HS-27A (cell line): ENCODE measurements at places on chromosomes 5 and 9.
A peak's percentile ranks its signal among the peaks of the same experiment; 100 is the strongest.

- no peak for DNase-seq
These were observed 104.0 kb upstream of the ACTBL2 start for GRCh38 chr5:57586649-57587048.

DNA sequence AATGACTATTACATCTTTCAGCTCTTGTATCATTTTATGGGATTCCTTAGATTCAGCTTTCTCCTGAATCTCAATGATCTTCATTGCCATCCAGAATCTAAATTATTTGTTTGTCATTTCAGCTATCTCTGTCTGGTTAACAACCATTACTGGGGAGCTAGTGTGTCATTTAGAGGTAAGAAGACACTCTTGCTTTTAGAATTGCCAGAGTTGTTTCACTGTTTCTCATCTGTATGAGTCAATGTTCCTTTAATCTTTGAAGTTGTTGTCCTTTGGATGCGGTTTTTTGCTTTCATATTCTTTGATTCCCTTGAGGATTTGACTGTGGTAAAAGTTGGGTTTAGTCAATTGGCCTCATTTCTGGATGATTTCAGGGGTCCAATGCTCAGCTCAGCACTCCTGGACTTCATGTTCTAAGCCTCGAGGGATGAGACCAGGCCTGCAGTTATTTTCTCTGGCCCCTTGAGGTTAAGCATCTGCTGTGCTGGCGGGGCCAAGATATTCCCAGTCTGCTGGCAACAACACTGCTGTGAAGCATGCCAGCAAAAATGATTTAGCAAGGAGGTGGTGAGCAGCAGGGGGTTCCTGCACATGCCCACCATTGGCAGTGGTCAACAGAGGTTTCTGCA lies 102.4 kb upstream of the PCSK5 start:
- no peak for DNase-seq

- peak; percentile 27 for DNase-seq
These were observed 977.9 kb upstream of the NUDT12 start for GRCh38 chr5:104540448-104540847.

- no peak for DNase-seq
These were observed 17.6 kb upstream of the UBE2D2 start for GRCh38 chr5:139543423-139543991.

DNA sequence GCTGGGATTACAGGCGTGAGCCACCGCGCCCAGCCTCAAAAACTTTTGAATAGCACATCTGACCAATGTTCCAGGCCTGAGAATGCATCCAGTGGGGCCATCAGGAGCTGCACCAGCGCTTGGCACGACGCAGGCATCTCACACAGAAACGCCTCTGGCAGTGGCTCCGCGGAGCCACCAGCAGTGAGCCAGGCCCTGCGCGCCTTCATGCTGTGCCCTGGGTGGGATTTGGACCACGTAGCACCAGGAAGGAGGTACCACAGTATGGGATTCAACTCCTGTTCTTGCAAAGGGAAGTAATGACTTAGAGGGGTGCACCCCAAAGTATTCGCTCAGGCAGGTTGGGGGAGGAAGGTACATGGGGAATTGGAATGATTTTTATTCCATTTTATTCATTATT lies 3.0 kb downstream of the CCDC187 start:
- DNase-seq = no peak

GRCh38 chr5:82421119-82421518 lies 143.0 kb upstream of the RPS23 start:
- peak; percentile 73 for DNase-seq

DNA sequence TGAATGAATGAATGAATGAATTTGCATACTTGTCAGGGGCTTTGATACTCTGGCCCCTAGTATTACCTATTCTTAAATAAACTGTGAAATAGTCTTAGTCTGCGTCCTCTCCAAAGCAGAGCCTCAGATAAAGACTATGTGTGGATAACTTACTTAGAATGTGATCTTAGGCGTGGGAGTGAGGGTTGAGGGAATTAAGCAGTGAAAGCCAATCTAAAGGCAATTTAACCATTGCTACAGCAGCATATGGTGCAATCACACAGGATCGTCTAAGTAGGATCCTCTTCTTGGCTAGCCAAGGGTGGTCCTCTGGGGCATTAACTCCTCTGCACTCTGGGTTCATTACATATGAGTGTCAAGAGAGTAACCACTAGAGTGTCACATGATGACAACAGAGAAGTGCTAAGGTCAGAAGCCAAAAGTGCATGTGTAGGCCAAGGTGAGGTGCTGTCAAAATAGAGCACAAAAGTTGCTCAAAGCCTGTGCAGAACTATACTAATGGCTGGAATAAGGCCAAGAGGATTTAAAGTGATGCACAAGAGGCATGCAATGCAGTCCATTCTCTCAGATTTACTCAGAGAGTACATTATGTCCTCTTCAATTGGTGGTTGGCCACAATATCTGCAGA lies 274.4 kb upstream of the SEMA6A start:
- no peak for DNase-seq

DNA sequence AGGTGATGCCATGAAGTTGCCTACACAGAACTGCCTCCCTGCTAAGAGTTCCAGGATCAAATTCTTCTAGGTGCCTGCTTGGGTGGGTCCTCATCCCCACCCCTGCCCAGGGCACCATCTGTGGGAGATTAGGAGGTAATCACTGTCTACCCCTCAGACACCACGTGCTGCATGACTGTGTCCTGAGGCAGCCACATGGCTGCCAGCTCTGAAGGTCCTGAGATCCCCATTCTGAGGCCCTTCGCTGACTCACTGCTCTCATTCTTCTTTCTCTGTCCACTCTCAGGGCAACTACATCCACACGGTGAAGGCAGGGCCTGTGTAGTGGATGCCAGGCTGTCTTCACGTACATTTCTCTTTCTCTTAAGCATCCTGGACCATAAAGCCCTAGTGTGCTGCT lies 222.9 kb upstream of the ANKRD55 start:
- no peak for DNase-seq

DNA sequence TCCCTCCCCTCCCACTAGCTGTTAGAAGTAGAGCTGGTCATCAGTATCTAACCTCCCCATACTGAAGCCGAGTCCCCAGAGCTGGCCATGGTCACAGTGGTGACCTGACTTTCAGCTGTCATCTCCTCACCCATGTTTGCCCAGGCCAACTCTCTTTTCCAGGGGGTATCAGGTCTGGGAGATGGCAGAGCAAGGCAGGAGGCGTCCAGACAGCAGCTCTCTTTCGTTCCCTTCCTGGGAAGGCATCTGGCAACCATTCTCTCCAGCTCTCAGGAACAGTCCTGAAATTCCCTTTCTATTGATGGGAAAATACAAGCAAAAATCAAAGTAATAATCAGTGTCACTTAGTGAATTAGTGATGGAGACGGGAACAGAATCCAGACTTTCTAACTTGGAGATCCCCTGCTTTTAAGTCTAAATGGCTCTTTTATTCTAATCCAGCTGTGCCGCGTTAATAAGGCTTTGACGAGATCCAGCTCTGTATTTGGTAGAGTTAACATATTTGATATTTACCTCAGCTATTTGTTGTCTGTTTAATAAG lies 21.3 kb upstream of the AOPEP start:
- no peak for DNase-seq

DNA sequence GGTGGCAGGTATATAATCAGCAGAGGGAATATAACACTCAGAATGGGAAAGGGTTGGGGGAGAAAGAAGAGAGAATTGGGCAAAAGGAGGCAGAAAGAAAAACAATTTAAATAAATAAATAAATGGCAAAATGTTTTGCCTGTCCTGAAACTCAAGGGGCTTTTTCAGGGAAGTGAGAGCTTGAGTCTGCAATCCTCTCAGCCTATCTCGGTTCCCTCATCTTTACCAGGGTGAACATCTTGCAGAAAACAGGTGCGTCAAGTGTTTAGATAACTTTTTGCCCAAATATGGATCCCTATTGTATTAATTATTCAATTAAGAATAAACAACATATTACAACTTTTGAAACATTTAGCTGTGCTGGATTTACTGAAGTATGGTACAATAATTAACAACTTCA lies 343.0 kb upstream of the EDIL3 start:
- DNase-seq = no peak

DNA sequence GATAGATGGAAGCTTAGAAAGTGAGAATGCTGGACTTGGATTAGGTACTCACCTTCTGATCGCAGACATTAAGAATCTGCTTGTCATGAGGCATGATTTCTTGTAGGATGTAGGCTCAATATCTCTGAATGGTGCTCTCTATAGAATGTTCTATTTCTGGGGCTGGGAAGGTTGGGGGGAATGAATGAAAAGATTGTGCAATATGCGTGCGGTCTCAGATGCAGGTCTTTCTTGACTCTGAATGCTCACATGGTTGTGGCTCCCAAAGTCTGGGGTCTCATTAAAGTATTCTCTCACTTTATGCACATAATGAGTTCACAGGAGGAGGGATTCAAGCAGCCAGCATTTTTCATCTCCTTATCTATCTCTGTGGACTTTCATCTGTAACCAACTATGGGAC lies 482.0 kb upstream of the CD180 start:
- DNase-seq = no peak

DNA sequence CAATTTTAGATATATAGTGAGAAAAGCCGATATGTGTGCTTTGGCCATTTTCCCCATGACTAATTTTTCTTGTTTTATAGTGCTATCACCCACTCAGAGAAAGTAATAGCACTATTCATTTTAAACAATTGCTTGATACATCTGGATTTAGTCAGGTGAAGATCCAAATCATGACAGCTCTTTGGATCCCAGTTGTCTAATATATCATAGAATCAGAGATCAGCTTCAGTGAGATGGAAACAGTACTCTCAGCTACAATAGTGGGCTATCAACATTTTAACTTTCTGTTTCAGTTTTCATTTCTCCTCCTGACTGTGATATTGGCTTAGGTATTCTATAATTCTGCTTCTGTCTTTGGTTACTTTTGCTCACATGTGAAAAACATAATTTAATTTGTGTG lies 38.7 kb downstream of the VCAN start:
- no peak for DNase-seq

DNA sequence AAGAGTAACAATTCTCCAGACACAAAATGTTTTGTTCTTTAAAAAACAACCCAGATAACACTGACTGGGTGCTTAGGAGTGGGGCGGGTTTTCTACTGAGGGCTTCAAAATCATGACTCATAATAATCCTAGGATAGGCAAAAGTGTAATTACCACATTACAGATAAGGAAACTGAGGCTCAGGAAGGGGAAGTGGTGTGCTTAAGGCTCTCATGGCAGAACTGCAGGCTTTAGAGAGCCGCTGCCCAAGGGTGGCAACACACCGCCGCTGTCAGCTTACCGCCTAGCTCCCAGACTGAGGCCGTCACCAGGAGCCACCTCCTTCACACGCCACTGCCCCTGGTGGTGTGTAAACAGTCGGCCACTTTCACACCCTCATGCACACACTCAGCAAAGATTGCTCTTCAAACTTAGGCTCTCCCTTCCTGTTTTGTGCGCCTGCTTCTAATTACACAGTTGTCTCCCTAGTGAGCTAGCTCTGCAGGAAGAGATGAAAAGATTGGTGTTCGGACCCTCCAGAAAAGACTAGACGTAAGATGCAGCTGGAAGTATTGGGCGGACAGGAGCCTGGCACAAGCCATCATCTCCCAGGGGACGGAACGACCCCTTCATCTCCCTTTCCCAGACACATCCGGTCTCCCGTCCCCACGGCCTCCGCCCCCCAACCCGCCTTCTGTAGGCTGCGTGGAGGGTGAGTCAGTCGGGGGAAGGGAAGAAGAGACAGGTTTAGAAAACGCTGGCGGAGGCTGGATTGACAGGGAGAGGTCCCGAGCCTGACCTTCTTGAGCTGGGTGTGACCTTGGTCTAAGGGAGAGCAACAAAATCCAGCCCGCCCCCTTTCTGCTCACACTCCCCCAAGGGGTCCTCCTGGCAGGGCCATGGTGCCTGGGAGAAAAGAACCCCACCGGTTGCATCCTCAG lies 162.7 kb downstream of the SYK start:
- no peak for DNase-seq

DNA sequence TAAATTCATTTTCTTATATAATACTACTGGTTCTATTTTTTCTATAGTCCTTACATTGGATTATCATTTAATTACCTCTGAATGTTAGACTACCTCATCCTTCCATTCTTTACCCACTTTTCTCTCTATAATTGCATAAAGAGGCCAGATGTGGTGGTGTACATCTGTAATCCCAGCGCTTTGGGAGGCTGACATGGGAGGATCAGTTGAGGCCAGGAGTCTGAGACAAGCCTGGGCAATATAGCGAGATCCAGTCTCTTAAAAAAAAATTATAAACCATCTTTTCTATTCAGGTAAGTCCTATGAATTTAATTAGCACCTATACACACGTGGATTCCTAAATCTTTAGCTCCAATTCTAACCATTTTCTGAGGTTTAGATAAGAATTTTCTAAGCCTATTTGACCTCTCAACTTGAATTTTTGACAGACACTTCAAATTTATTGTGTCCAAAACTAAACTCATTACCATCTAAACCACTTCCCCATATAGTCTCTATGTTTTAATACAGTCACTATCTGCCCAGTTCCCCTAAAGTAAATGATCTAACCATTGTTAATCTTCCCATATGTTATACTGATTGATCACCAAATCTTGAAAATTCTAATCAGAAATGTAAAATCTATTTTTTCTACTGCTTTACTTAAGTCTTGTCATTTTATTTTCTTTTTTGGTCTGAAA lies 33.0 kb upstream of the CHD1 start:
- no peak for DNase-seq

GRCh38 chr9:40928803-40929487 lies 199.5 kb downstream of the FOXD4L6 start:
- DNase-seq = no peak

- no peak for DNase-seq
These were observed 87.5 kb upstream of the ERCC6L2 start for GRCh38 chr9:95788021-95788420.

DNA sequence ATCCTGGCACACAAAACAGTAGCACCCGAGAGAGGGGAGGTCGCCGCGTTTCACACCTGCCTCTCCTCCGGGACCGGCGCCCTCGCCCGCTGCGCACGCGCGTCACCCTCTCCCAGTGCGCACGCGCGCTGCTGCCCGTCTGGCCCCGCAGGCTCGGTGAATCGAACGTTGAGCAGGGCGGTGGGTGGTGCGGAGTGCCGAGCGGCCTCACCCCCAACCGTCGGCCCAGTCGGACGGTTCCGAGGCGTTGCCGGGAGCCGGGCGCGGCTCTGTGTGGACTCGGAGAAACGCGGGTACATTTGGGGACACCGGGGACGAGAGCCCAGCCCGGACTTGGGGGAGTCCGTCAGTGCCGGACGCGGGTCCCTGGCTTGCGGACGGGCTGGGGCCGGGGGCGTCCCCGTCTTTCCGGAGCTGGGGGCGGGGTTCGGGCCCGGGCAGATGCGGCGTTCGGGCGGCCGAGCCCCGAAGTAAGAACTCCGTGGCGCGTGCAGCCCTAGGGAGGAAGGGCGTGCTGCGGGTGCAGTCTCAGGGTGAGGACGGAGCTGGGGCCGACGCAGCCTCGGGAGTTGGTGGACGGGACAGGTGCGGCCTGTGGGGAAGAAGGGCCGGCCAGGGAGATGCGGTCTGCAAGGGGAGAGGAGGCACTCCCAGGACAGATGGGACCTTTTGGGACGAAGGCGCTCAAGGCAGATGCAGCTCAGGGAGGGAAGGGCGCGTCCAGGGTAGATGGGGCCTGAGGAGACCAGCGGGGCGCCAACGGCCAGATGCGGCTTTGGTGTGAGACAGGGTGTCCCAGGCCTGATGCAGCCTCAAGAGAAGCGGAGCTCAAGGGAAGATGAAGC lies at the start of gene POMT1:
Gene POMT1, plus strand, starts transcription at position 138 of the 845 bp plus-strand sequence. CDS start 1,301 bp downstream, outside the sequence.
- peak; percentile 33 for DNase-seq
